ENCODE measurements at places on chromosomes 13 and 19.

- no peak for DNase-seq
Measured at GRCh38 chr19:7872306-7873204, 1.6 kb downstream of the PRR36 start.

GRCh38 chr19:1173159-1173844 is 766 bp downstream of the SBNO2 start:
- no peak for DNase-seq

DNA sequence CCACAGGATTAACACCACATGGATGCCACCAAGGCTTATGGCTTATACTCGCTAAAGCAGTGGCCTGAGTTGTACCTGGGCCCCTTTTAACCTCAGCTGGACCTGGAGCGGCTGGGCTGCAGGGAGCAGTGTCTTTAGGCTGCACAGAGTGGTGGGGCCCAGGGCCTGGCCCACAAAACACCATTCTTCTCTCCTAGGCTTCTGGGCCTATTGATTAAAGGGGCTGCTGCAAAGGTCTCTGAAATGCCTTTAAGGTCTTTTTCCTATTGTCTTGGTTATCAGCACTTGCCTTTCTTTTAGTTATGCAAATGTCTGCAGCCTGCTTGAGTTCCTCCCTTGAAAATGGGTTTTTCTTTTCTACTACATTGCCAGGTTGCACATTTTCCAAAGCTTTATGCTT is 973.9 kb upstream of the PRR20A start:
- no peak for DNase-seq

- DNase-seq, result no peak
Measured at GRCh38 chr13:30810261-30810701, 74.9 kb downstream of the ALOX5AP start.

DNA sequence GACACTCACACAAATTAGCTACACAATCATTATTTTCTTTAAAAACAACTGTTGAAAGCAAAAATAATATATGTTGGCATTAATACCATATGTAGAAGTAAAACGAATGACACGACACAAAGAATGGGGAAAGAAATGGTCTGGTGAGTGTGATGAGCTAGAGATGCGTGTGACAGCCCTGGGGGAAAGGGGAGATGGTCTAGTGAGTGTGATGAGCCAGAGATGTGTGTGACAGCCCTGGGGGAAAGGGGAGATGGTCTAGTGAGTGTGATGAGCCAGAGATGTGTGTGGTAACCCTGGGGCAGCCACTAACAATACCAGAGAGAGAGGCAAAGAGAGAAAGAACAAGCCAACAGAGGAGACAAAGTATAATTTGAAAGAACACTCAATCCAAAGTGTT is 22.3 kb upstream of the LAMP1 start:
- no peak for DNase-seq

DNA sequence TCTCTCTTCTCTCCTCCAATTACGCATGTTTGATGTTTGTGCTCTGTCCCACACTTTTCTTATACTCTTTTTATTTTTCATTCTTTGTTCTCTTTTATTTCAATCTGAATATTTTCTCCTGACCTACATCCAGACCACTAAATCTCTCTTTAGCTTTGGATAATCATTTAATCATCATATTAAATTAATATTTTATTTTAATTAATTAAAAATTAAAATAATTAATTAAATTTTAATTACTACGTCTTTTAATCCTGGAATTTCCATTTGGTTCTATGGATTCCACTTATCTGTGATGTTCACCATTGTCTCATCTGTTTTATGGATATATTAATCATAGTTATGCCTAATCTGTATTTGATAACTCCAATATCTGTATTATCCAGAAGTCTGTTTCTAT is 62.4 kb downstream of the SPACA7 start:
- DNase-seq, result no peak

DNA sequence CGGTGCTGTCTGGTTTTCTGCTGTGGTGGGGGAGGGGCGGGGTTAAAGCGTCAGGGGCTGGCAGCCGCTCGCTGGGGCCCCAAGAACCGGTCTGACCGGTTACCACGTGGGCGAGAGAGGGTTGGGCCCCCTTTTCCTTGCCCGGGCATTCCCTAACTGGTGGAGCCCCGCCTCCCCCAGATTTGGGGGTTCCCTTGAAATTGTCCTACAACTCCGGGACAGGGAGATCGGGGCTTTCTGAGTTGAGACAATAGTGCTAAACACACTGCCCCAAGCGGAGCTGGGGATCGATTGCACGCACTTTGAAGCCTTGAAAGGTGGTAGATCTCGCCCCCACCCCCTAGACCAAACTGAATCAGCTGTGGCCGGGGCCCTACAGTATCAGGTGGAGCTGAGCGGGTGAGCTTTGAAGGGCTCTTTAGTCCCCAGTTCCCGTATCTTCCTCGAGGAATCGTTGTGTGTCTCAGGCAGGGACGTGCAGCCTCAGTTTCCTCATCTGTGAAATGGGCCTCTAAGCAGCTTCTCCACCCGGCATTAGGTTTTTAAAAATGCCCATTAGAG is 4.8 kb downstream of the IER2 start:
- DNase-seq, result no peak

- no peak for DNase-seq
Measured at GRCh38 chr13:93847162-93847561, 620.6 kb downstream of the GPC6 start.

- no peak for DNase-seq
Measured at GRCh38 chr13:83470133-83470797, 412.0 kb downstream of the SLITRK1 start.
